ENCODE measurements at places on chromosomes 6 and 20. TPM values are rescaled to one million over a fixed set of nuclear protein-coding genes. Genes with fewer than 3 reads are reported as not detected.

Gene NNAT
- total RNA-seq = 22.0 TPM

Gene RAET1G
- total RNA-seq = 0.79 TPM

Gene GNMT
- total RNA-seq = 0.20 TPM

Gene PRSS16
- total RNA-seq = 0.99 TPM

Gene MYCT1
- total RNA-seq = 16.3 TPM

Gene TBXT
- total RNA-seq = not detected

Gene ETV7
- 0.49 TPM for total RNA-seq

Gene BANF2
- not detected for total RNA-seq

Gene ZNF391
- 3.0 TPM for total RNA-seq

Gene RNF217
- total RNA-seq = 26.0 TPM

Gene CYP21A2
- not detected for total RNA-seq

Gene NDUFAF4
- total RNA-seq = 10.6 TPM

Gene MMP24
- 0.39 TPM for total RNA-seq

Gene DSP
- total RNA-seq = 467 TPM

Gene SIRPD
- 0.39 TPM for total RNA-seq

Gene SKIC2
- 23.3 TPM for total RNA-seq

Gene DNAH8
- total RNA-seq = 0.89 TPM

Gene MOCS1
- 21.7 TPM for total RNA-seq

Gene MTFR2
- total RNA-seq = 0.89 TPM

Gene HMGA1
- total RNA-seq = 38.5 TPM

Gene SERPINB1
- 17.9 TPM for total RNA-seq

Gene CAP2
- total RNA-seq = 10.2 TPM

Gene CST5
- not detected for total RNA-seq

Gene TMEM151B
- 0.10 TPM for total RNA-seq

Gene HSPA1L
- 1.8 TPM for total RNA-seq

Gene ATP6V1G2
- total RNA-seq = 1.4 TPM

Gene SS18L1
- 18.5 TPM for total RNA-seq

Gene HDGFL1
- not detected for total RNA-seq

Gene GJA10
- not detected for total RNA-seq

Gene ATP9A
- total RNA-seq = 24.6 TPM

Gene CDH26
- total RNA-seq = 6.5 TPM

Gene HLA-DRA
- 92.8 TPM for total RNA-seq

Gene VARS2
- 11.8 TPM for total RNA-seq

Gene RALGAPA2
- total RNA-seq = 31.9 TPM

Gene LRRC73
- 0.20 TPM for total RNA-seq

Gene C6orf141
- total RNA-seq = 7.5 TPM

Gene NRN1
- total RNA-seq = 19.7 TPM

Gene DIDO1
- 34.4 TPM for total RNA-seq

Gene DSTN
- 140 TPM for total RNA-seq

Measured in skin of body (tissue), 3 donors.